ENCODE measurements at places on chromosomes 2 and 18.

DNA sequence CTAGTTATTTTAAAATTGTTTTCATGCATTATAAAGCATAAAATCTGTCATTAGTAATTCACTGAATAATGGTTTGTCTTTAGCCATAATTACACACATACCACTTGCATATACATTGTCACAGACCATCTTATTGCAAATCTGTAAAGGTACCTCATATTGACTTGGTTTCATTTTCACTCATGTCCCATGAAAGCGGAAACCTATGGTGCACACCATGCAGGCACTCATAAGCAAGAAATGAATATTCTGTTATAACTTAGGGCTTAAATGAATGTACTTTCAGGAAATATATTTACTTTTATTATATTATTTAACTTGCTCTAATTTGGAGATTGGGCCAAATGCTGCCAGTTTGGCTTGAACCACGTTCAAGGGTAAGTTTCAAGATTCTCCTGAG is 29.2 kb upstream of the STK17B start:
- DNase-seq: no peak

GRCh38 chr2:200373231-200373630 is 66.7 kb downstream of the SPATS2L start:
- no peak for DNase-seq

DNA sequence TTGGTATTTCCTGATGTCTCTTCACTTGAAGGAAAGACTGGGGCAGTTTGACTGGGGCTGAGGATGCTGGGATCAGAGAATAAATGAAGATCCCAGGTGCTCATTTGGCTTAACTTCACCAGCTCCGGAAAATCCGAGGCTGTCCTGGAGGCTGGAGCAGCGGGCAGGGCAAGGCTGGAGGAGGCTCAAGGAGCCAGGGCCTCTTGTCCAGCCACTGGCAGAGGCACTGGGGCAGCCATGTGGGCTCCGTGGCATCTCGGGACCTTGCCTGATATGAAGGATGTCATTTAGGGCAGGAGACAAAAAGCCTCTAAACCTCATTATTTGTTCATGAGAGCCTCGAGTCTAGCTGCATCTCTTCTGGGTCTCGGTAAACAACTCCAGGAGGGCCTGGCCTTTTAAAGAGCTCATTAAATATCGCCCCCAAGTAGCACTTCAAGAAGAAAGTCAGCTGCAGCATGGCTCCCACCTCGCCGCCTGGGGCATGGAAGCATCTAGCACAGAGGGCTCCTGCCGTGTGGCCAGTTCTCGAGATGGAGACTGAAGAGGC is 13.5 kb upstream of the GPR55 start:
- no peak for DNase-seq

GRCh38 chr2:72993933-72994280 is 76.6 kb downstream of the EMX1 start:
- no peak for DNase-seq

GRCh38 chr2:86000131-86000937 is 105.4 kb downstream of the POLR1A start:
- DNase-seq: no peak

DNA sequence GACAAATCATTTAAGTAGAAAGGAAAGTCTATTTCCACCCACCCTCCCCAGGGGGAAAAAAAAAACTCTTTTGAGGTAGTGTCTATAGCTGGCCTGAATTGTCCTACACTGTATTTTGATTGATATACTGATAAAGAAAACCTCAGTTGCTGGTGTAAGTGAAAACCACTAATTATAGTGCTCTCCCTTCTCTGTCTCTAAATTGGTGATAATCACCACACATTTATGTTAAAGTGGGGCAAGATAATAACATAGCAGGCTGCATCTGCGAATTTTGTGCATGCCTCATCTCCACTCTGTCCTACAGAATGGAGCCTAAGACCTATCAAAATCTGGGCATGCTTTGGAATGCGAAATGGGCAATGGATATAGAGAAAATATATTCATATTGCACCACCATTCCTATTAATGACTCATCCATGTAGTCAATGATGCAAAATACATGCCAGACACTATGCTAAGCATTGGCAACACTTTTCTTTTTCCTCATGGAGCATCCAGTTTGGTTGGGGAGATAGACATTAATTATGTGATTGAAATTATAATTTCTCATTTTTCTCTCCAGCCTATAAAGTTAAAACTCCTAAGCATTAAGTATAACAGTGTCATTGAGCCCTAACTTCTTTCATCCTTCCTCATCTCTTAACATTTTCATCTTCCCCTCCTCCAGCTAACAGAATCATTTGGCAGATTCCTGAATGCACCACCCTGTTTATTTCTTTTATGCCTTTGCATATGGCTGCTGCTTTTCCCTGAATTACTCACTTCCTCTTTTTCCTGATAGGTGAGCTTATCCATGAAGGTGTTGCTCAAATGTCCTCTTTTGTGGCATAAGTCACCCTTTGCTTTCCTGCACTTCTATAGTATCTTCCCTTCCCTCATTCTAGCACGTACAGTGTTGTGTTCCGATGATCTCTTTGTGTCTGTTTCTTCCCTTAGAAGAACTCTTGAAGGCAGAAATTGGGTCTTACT is 58.2 kb downstream of the SLC9A2 start:
- no peak for DNase-seq

DNA sequence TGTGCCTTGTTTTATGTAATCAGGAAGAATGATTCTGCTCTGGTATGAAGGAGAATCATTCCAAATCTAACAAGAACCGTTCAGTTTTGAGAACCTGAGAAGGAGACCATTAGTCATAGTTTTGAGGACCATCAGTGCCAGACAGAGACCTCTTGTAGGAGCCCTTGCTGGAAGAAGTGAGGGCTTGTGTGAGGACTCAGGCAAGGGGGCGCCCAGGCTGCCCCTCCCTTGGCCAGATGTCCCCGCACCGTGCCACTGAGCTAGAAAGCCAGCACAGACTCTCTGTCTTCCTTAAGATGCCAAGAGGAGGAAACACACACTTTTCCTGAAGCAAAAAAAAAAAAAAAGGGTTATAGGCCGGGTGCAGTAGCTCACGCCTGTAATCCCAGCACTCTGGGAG is 55.7 kb upstream of the SLC39A10 start:
- no peak for DNase-seq

DNA sequence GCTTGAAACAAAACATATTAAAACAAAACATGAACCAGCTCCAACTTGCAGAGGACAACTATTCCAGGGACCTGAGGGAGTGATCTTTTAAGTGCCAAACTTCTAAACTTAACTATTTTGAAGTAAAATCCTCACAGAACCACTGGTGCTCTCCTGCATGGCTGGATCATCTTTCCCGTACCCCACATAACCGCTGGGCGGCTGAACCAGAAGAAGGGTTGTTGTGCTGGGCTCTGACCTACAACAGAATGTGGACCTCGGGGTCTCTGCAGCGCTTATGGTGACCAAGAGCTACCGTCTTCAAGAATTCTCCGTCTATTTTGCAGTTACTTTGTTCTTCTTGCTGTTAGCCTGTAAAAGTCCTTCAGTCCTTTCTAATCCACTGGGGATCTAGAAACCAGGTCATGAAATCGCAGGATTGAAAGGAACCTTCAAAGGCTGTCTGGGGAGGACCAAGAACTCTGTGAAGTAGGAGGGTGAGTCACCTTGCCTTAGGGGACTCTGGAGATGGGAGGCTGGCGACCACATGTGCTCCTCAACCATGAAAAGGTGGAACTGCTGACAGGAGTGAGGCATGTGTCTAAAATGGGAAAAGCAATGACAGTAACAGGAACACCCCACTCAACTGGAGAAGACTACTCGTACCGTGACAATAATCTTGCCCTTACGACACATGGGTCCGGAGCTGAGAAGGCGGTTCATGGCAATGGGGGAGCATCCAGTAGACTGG is 46.6 kb downstream of the HDLBP start:
- DNase-seq: no peak

DNA sequence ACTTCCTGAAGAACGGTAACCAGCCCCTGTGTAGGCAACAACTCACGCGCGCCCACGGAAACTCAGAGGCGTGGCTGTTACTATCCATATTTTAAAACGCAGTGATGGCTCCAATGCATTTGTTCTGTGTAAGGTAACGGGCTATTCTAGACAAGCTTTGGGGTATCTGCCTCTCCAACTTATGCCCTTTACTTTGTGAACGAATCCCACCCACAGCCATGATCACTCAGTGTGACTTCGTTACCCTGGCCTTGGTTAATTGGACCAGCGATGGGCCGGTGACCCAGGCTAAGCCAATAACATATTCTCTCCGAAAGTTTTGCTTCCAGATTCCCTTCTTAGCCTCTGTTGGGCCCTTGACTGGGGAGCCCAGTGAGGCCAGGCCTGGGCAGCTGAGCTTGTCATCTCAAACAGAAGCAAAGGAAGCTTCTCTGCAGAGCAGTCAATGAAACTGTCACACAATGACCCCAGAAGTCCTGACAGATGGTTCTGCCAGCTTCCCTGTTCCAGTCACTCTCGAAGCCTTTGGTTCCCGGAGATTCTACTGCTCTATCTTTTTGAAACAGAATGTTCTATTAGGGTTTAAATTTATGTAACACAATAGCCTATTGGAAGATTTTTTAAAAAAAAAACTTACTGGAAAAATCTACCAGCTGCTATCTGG is 30.7 kb upstream of the ROCK2 start:
- DNase-seq: no peak

DNA sequence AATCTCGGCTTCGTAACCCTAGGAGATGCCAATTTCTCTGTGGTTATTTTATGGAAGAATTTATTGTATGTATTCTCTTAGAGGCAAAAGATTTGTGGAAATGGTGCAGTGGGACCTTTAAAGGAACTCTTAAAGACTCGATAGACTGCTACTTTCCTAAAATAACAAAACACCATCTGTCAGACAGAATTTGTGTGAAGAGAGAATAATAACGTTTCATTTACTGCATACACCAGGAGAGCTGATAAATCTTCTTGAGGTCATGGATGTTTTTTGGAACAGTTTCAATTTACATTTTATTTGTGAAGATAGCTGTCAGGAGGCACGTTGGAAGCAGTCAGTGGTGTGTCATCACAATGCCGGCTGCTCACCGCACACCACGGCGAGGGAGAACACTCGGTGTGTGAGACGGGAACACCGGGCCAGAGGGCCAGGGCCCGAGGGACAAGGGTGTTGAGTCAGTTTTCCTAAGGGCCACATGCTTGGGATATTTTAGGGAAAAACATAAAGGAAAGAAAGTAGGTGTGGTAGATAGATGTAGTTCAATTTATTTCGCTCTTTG is 1681.0 kb upstream of the DDX18 start:
- no peak for DNase-seq

GRCh38 chr2:68371581-68371980 is 6.5 kb downstream of the PLEK start:
- no peak for DNase-seq

DNA sequence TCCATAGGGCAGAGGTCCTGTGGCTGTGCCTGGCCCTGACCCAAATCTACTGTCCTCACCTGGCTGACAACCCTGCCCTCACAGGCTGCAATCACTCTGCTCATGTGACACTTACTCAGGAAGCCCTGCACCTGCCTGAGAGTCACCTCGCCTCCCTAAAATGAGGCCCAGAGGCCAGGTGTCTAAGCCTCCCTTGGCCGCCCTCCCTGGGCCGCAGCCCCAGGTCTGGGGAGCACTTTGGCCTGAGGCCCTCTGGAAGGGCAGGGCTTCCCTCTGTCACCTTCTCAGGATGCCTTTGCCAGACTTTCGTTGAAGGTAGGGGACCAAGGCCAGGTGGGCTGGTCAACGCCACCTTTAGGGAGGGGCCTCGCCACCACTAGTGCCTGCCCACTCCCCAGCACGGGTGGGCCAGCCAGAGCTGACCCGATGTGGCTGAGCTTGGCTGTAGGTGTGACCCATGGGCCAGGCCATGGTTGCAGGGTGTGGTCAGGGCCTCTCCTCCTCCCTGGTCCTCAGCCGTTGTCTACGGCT is 6.1 kb upstream of the GPC1 start:
- no peak for DNase-seq

- DNase-seq: no peak
Observed at GRCh38 chr2:202030691-202031090, 3.0 kb upstream of the FZD7 start.

- DNase-seq: no peak
Observed at GRCh38 chr18:79853993-79854364, 56.2 kb downstream of the KCNG2 start.

DNA sequence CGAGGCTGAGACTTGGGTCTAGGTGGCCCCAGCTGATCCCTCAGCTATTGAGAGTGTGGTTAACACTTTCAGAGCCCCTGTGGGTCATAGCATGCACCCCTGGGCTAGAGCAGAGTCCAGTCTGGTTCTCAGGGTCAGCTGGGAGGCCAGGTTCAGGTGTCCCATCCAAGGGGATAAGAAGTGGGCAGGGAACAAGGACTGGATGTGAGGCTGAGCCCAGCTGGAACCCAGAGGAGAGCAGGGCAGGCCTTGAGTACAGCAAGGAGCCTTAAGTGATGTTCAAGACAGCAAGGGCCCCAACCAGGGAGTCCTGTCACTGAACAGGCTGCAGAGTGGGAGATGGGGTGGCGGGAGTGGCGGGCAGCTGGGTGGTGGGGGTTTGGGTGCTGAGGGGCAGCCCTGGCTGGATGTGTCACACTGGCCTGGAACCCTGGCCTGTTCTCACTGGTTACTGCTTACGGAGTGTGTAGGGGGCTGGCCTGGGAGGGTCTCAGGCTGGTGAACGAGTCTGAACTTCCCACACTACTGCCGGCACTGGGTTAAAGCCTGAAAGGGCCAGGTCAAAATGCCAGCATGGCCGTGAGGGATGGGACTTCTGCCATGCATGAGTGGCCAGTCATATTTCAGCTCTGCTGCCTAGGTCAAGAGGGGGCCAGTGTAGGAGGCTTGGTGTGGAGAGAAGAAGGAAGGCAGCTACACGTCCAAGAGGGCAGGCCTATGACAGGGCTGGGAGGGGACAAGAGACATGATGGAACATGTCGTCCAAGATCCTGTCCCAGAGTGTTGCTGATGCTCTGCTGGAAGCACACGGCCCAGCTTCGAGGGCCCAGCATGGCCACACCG is 13.6 kb downstream of the TMEM185B start:
- no peak for DNase-seq

DNA sequence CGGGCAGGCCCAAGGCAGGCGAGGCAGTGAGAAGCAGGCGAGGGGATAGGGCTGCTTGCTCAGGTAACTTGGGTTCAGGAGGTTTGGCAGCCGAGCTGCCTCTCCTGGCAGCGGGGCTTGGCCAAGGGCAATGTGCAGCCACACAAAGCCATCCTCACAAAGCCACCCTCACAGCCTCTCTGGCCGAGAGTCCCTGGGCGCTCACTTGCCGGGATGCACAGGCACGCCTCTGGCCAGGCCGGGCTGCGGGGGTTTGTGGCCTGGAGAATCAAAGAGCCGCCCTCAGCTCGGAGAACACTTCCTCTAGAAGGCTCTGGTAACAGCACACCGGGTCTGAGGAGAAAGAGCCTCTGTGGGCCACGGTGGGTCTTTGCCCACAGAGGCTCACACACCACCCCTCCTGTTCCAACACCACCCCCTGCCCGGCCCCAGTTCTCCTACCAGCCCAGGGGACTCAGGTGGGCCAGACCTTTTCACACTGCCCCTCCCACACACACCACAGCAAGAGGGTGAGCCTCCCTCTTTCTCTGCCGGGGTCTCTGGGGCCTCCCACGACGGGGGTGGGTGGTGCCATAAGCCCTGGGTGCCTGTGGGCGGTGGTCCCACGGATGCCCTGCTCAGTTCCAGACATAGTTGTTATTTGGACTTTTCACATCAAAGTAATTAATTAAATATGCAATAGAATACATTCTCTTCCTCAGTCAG is 186.9 kb downstream of the ZFP36L2 start:
- DNase-seq: no peak

- no peak for DNase-seq
Observed at GRCh38 chr2:221747289-221747972, 175.3 kb upstream of the EPHA4 start.

- no peak for DNase-seq
Observed at GRCh38 chr2:42153944-42154581, 15.1 kb upstream of the EML4 start.

- DNase-seq: no peak
Observed at GRCh38 chr2:42098571-42099437, 51.0 kb downstream of the PKDCC start.

GRCh38 chr2:120700659-120701058 is 35.0 kb upstream of the GLI2 start:
- DNase-seq: no peak

Data from SK-N-MC (cell line).